ENCODE measurements at places on chromosomes 1 and 21. TPM values are rescaled to one million over a fixed set of nuclear protein-coding genes. Genes with fewer than 3 reads are reported as not detected.

The OR10T2 gene
- total RNA-seq: not detected

The OR2L8 gene
- not detected for total RNA-seq

The S100A7A gene
- total RNA-seq: not detected

The MIA3 gene
- 82.3 TPM for total RNA-seq

The CD1B gene
- total RNA-seq: not detected

The TLR5 gene
- total RNA-seq: 0.28 TPM

The RABIF gene
- total RNA-seq: 13.1 TPM

The AVPR1B gene
- not detected for total RNA-seq

The NKAIN1 gene
- total RNA-seq: 0.57 TPM

The HAO2 gene
- total RNA-seq: not detected

The MLLT11 gene
- 5.4 TPM for total RNA-seq

The PRR9 gene
- total RNA-seq: not detected

The BATF3 gene
- total RNA-seq: 13.2 TPM

The SIM2 gene
- total RNA-seq: not detected

The RGS13 gene
- not detected for total RNA-seq

The BLACAT1 gene
- total RNA-seq: 0.51 TPM

The NENF gene
- total RNA-seq: 30.0 TPM

The COL11A1 gene
- total RNA-seq: not detected

The FCRL5 gene
- 0.33 TPM for total RNA-seq

The SPRR2F gene
- not detected for total RNA-seq

The AHDC1 gene
- total RNA-seq: 22.2 TPM

The DLGAP3 gene
- total RNA-seq: 0.55 TPM

The GUCA2B gene
- not detected for total RNA-seq

The TAS1R1 gene
- total RNA-seq: not detected
